ENCODE measurements at places on chromosomes 3 and 15.

GRCh38 chr3:179074656-179075055 is 3.0 kb upstream of the ZMAT3 start:
- DNase-seq: no peak

- DNase-seq: no peak
Measured at GRCh38 chr3:129481766-129482332, 41.8 kb downstream of the IFT122 start.

GRCh38 chr3:168161696-168162095 is 66.0 kb upstream of the GOLIM4 start:
- DNase-seq: no peak

DNA sequence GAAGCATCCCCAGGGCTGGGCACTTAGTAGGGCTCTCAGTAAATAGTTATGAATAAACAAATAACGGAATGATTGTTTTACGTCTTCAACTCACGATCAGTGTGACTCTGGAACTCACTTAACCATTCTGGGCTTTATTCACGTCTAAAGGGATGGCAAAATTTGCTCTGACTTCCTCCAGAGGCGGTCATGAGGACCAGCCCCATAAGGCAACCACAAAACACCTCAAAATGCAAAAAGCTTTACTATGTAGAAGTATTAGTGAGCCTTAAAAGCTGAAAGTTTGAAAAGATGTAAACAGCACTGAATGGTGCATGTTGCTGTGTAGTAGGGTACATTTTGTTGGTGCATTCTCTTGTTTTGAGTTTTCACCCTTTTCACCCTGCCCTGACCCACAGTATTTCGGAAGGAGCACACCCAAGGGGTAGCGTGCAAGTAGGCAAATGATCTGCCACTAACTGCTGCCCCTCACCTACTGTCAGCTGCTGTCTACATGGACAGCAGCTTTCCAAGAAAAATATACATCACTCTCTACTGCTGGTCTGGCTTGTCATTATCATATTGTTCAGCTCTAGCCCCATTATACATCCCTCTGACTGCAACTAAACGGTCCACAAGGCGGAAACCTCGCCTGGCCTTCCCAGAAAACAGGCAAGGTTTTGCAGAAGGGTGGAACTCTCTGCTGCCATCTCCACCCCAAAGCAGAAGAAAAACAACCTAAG is 308.5 kb upstream of the PROK2 start:
- no peak for DNase-seq

- peak; percentile 23 for DNase-seq
Measured at GRCh38 chr3:146019508-146019907, 141.5 kb downstream of the PLOD2 start.

GRCh38 chr3:29700256-29700655 is 419.4 kb downstream of the RBMS3 start:
- no peak for DNase-seq

GRCh38 chr3:183487896-183488295 is 59.5 kb upstream of the MCF2L2 start:
- DNase-seq: no peak

DNA sequence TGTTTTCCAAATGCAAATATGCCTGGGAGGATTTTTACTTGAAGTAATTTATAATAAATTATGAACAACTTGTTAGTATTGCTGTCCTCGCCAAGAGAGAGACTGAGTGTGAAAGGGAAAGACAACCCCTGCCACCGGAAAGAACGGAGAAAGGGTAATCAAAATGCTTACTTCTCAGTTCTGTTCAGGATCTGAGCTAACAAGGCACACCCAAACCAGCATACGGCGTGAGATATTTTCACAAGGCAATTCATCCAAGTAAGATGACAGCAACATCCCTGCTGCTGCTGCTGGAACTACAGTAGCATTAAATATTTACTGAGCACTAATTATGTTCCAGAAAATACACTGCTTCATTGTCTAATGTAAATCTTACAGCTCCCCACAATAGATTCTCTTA is 96.1 kb downstream of the KBTBD8 start:
- no peak for DNase-seq

GRCh38 chr3:177832880-177833279 is 635.6 kb upstream of the TBL1XR1 start:
- peak; percentile 79 for DNase-seq

DNA sequence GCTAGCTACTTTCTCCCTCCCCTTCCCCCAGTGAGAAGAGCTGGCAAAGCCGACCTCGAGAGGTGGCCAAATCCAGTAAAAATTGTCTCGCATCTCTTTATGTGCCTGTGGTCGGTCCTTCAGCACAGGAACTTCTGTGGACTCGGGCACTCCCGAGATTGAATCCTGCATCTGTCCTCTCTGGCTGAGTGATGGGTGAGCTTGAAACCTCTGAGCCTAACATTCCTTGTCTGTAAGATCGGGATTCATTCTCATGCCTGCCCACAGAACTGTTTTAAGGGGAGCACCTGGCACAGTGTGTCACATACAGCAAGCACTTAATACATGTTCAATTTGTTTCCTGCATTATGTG is 11.3 kb downstream of the CX3CR1 start:
- DNase-seq: no peak

GRCh38 chr3:120145542-120146285 is 51.5 kb upstream of the GSK3B start:
- DNase-seq: no peak

- no peak for DNase-seq
Measured at GRCh38 chr3:147914532-147914931, 505.4 kb downstream of the ZIC1 start.

DNA sequence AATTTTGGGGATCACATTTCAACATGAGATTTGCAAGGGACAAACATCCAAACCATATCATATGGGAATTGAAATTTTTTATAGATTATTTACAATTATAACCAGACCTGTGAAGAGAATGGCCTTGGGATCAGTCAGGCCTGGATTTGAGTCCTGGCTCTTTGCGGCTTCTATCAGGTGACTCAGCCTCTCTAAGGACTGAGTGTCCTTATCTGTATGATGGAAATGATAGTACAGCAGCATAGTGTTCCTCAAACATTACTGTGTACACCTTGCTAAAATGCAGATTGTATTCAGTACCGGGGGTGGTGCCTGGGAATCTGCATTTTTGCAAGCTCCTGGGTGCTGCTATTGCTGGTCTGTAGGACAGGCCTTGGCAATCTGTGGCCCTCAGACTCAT is 206.7 kb upstream of the PROK2 start:
- DNase-seq: no peak

GRCh38 chr15:52204657-52205056 is 13.5 kb upstream of the GNB5 start:
- DNase-seq: no peak

GRCh38 chr15:42632105-42632675 is 56.8 kb downstream of the STARD9 start:
- DNase-seq: no peak

GRCh38 chr3:2944628-2945027 is 165.5 kb downstream of the IL5RA start:
- no peak for DNase-seq

GRCh38 chr15:98978153-98978552 is 29.4 kb downstream of the PGPEP1L start:
- peak; percentile 33 for DNase-seq

DNA sequence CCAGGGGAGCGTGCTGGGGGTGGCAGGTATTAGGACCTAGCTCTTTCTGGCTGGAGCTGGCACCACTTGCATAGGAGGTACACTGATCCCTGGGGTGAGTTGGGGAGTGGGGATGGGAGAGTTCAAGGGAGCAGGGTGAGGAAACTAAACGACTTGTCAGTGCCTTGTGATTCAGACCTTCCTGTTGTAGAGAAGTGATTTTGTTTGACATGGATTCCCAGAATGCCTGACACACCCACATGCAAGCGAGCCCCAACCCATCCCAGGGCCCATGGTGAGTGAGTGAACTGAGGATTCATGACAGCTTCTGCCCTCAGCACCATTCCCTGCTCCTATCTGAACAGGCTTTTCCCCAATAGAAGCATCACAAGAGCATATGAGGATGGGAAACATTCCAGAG is 15.6 kb upstream of the UBE2Q2 start:
- DNase-seq: no peak

- DNase-seq: peak; percentile 59
Measured at GRCh38 chr15:38683382-38684242, 119.0 kb upstream of the RASGRP1 start.

- no peak for DNase-seq
Measured at GRCh38 chr3:157121522-157121921, 38.4 kb downstream of the CCNL1 start.

DNA sequence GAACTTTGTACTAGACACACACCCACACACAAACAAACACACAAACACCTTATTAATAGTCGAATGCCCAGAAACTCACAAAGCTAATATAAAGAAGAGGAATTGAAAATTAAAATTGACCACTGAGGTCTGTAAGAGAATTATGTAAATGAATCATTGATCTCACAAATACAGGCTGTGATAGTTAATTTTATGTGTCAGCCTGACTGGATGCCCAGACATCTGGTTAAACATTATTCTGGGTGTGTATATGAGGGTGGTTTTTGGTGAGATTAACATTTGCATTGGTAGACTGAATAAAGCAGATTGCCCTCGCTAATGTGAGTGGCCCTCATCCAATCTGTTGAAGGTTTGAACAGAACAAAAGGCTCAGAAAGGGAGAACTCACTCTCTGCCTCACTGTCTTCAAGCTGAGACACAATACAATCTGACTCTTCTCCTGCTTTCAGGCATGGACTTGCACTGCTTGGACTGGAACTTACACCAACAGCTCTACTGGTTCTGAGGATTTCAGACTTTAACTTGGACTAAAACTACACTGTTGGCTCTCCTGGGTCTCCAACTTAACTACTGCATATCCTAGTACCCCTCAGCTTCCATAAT is 199.4 kb upstream of the TTC14 start:
- DNase-seq: no peak

GRCh38 chr3:139906418-139906817 is 28.6 kb upstream of the CLSTN2 start:
- DNase-seq: no peak

GRCh38 chr3:62493109-62493801 is 119.9 kb upstream of the FEZF2 start:
- no peak for DNase-seq

DNA sequence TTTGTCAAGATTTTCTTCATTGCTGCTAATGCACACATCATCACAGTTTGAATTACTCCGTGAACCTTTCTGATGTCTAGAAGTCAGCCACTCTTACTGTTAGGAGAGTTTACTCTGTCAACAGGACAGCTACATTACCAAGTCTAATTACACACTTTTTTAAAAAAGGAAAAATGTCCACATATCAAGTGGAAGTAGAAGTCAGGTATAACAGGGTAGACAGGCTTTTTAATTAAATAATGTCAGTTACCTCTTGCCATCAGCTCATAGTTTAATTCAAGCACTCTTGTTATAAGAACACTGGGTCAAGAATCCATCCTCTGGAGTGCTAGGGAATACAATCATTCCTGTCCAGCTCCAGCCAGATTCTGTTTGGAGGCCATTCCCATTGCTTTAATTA is 232.8 kb downstream of the TAFA4 start:
- DNase-seq: no peak

- DNase-seq: no peak
Measured at GRCh38 chr3:10523561-10523960, 18.2 kb upstream of the ATP2B2 start.

DNA sequence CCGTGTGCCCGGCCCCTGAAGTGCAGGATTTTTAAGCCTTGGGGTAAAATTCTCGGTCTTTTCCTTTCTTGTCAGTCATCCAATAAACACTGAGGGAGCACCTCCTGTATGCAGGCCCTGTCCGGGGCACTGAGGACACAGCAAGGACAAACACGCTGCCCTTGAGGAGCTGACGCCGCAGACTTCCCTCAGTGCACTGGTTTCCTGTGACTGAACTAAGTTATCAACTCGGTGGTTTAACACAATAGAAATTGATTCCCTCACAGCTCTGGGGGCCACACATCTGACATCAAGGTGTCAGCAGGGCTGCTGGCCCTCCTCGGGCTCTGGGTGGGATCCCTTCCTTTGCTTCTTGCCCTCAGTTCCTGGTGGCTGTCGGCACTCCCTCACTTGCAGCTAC is 65.1 kb downstream of the ZNF445 start:
- DNase-seq: no peak

GRCh38 chr15:93124126-93124525 is 35.1 kb upstream of the RGMA start:
- no peak for DNase-seq

DNA sequence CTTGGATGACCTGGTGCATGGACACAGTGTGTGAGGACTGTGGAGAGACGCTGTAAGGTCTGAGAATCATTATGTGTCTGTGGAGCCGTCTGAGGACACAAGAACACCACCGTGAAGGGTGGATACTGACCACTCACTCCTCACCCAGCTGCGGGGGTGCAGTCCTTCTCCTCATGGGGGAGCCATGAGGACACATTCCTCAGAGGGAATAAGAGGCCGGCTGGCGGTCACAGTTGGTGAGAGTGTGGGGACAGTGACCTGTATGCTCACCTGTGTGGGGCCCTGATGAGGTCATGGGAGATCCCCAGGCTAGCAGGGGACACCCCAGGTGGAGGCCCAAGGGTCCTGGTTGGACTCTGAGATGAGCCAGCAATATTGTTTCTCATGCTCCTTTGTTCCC is 2.5 kb upstream of the TRPM1 start:
- no peak for DNase-seq

DNA sequence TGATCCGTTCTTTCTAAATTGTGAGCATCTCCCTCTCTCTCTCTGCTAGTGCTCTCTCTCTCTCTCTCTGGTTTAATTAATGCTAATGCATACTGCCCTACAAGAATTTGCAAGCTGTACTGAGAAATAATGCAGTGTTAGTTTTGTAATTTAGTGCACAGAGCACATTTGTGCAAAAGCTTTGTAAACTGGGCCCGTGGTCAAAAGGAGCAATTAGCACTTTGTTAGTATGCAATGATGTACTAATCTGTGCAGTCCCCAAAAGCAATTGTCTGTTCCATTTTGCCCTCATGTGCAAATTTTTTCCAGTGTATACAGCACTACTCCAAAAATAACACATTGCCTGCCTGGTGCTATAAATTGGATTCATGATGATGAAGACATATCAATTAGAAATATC is 184.6 kb upstream of the CMC1 start:
- DNase-seq: no peak

- DNase-seq: peak; percentile 81
Measured at GRCh38 chr3:126679318-126679751, 24.4 kb upstream of the TXNRD3 start.

- no peak for DNase-seq
Measured at GRCh38 chr3:100627491-100627890, 18.1 kb downstream of the ADGRG7 start.

- DNase-seq: no peak
Measured at GRCh38 chr3:68033867-68034266, 379.5 kb upstream of the SUCLG2 start.

- DNase-seq: no peak
Measured at GRCh38 chr3:191390580-191390979, 60.3 kb upstream of the UTS2B start.

DNA sequence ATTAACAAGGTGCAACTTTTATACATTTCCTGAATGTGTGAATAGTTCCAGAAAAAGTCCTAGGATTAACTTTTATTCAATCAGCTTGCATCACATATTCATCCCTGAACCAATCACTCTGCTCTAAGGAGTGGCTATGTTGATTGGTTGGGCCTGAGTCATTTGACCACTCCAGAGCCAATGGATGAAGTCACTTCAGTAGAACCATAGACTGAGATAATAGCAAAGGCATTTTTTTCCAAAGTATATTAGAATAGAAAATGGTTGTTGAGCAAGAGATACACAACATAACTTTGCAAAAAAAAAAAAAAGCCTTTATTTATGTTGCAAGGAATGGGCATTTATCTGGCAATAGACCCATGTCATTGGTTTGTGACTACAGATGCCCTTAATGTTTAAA is 55.5 kb upstream of the AGTR1 start:
- no peak for DNase-seq
